Neural progenitor cell (in vitro differentiated cells): ENCODE measurements at places on chromosomes 16 and 17. TPM values are rescaled to one million over a fixed set of nuclear protein-coding genes. Genes with fewer than 3 reads are reported as not detected.

GRCh38 chr17:80990921-80991644, 558 bp upstream of the CHMP6 start:
- peak overlapping the region; percentile 93 for H3K4me3 ChIP-seq
- DNase-seq, result no peak
- no peaks in the 10 kb centered on the region for H3K36me3 ChIP-seq
- no peak overlapping the region for H3K27ac ChIP-seq

- no peaks in the 10 kb centered on the region for H3K27me3 ChIP-seq
- no peaks in the 10 kb centered on the region for H3K36me3 ChIP-seq
- H3K4me3 ChIP-seq, result peak overlapping the region; percentile 21
- DNase-seq, result peak; percentile 57
- peaks cover 53% of the 10 kb centered on the region for H3K4me1 ChIP-seq
- peak overlapping the region; percentile 85 for H3K27ac ChIP-seq
These were observed 77.1 kb downstream of the SDK2 start for GRCh38 chr17:73566905-73567782.

DNA sequence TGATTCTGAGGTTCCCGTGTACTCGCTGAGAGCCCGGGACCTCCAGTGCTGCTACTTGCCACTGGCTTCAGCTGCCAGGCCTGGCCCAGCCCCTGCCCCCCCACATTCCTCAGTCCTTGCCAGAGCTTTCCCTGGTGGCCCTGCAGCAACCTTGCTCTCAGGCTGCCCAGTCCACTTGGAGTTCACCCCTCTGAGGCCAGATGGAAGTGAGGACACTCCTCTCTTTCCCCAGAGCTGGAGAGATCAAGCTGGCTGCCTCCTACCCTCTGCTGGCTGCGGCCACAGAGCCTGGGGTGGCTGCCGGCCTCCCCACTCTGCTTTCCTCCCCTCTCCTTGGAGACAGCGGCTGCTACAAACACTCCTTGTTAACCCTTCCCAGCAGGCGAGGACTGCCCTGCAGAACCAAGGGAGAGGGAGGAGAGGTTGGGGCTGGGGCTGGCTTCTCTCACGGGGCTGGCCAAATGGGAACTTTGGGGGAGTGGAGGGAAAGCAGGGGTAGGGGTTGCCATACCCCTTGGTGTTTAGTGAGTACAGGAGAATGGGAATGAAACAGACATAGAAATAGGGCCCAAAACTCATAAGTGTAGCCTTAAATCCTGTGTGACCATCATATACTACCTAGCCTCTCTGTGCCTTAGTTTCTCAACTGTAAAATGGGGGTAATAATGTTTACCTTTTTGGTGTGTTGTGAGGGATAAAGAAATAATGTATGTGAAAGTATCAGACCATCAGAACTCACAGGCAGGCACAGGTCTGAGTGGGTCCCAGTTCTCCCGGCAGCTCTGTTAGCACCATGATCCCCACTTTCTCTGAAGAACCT, at the start of gene GAS2L2:
GAS2L2 (minus strand) TSS at position 295 of the 820 bp plus-strand sequence. CDS start 389 bp downstream, outside the sequence.
- DNase-seq, result no peak
- no peaks in the 10 kb centered on the region for H3K4me1 ChIP-seq
- H3K27me3 ChIP-seq, result peaks cover 27% of the 10 kb centered on the region
- H3K27ac ChIP-seq, result no peak within 1 kb of the TSS
- H3K4me3 ChIP-seq, result no peak within 1 kb of the TSS

Gene THOC6
- 16.6 and 28.6 TPM in 2 replicates for total RNA-seq

Gene XYLT1
- total RNA-seq, result 5.9 and 8.2 TPM in 2 replicates

- H3K27ac ChIP-seq, result no peak overlapping the region
- H3K4me3 ChIP-seq, result no peak overlapping the region
- peak; percentile 88 for DNase-seq
- H3K27me3 ChIP-seq, result peaks cover 30% of the 10 kb centered on the region
- peaks cover 26% of the 10 kb centered on the region for H3K4me1 ChIP-seq
- no peaks in the 10 kb centered on the region for H3K36me3 ChIP-seq
These were observed 24.8 kb upstream of the MRPS23 start for GRCh38 chr17:57874434-57875289.

- H3K4me3 ChIP-seq, result no peak overlapping the region
- H3K36me3 ChIP-seq, result no peaks in the 10 kb centered on the region
- no peaks in the 10 kb centered on the region for H3K4me1 ChIP-seq
- no peaks in the 10 kb centered on the region for H3K27me3 ChIP-seq
These were observed 13.2 kb downstream of the UBALD2 start for GRCh38 chr17:76278268-76278908.

DNA sequence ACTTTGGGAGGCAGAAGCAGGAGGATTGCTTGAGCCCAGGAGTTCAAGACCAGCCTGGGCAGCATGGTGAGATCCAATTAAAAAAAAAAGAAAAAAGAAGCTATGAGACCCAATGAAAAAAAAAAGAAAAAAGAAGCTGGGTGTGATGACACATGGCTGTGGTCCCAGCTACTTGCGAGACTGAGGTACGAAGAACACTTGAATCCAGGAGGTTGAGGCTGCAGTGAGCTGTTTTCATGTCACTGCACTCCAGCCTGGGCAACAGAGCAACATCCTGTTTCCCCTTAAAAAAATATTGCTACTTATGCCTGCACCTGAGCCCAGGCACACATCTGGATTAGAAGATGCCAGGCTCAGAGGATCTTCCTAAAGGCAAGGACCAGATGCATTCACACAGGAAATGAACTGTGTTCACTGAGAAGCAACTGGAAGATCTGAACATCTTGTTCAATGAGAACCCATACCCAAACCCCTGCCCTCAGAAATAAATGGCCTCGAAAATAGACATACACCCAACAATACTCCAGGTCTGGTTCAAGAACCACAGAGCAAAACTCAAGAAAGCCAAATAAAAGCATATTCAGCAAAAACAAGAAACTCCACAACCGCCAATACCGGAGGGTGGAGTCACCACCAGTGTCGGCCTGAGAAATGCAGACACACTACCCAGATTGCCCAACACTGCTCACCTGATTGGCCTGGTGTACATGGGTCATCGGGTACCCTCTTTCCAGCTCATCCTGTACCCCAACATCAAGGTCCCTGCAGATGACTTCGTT, 4.4 kb downstream of the RNF135 start:
- no peak overlapping the region for H3K27ac ChIP-seq
- H3K4me3 ChIP-seq, result no peak overlapping the region
- H3K4me1 ChIP-seq, result peaks cover 5% of the 10 kb centered on the region
- DNase-seq, result no peak
- no peaks in the 10 kb centered on the region for H3K36me3 ChIP-seq

Gene USP43
- 0.06 TPM in 1 of 2 replicates, not detected in the other for total RNA-seq
